Amniotic epithelial cell (primary cell): ENCODE measurements at places on chromosomes 13 and 19.
A peak's percentile ranks its signal among the peaks of the same experiment; 100 is the strongest.

GRCh38 chr13:102897371-102898138 lies 51.7 kb downstream of the ERCC5 start:
- DNase-seq = no peak

GRCh38 chr19:18669524-18669817 lies 14.0 kb upstream of the CRTC1 start:
- no peak for DNase-seq

DNA sequence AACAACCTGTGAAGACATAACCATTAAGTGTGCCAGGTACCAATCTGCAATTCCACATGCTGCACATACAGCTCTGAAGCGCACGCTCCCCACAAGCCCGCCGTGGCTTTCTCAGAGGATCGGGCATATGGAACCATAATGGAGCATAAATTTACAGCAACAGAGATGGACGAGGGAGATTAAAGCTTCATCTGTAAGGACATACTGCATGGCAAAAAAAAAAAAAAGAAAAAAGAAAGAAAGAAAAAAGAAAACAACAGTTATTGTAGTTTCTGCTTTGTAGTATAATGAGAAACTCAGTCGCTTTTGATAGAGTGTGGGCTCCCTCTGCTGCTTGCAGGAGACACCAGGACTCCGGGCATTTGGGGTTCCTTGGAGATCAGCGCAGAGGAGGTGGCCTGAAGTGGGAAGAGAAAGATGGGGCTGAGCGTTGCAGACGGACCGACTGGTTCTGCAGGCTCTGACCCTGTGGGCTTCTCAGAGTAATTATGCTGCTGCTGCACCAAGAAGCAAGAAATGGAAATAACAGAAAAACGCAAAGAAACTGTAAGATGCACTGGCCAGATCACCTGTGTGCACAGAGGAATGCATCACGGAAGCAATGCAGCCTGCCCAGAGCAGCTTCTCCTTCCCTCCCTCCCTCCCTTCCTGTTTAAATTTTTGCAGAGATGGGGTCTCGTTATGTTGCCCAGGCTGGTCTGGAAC lies 10.8 kb upstream of the PDCD5 start:
- DNase-seq = peak; percentile 55

DNA sequence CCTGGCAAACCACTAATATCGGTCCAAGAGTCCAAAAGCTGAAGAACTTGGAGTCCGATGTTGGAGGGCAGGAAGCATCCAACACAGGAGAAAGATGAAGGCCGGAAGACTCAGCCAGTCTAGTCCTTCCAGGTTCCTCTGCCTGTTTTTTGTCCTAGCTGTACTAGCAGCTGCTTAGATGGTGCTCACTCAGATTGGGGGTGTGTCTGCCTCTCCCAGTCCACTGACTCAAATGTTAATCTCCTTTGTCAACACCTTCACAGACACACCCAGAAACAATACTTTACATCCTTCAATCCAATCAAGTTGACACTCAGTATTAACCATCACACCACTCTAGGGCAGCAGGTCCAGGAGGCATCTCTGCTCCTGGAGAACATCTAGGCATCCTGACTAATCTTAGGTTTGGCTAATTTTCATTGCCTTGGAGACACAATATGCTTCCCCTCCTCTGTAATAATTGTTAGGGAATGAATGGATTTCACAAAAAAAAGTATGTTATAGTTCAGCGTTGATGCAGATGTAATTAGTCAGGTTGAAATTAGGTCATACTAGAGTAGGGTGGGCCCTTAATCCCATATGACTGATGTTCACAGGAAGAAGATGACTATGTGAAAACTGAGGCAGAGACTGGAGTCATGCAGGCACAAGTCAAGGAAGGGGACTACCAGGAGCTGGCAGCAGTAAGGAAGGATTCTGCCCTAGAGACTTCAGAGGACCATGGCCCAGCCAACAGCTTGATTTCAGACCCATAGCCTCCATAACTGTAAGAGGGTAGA lies 183.4 kb downstream of the RBM26 start:
- DNase-seq = no peak

GRCh38 chr13:97429681-97430081 lies 4.3 kb upstream of the RAP2A start:
- no peak for DNase-seq

- peak; percentile 43 for DNase-seq
Observed at GRCh38 chr13:81017513-81018152, 676.7 kb upstream of the SPRY2 start.

GRCh38 chr13:40233731-40234195 lies 432.7 kb downstream of the FOXO1 start:
- DNase-seq = no peak

DNA sequence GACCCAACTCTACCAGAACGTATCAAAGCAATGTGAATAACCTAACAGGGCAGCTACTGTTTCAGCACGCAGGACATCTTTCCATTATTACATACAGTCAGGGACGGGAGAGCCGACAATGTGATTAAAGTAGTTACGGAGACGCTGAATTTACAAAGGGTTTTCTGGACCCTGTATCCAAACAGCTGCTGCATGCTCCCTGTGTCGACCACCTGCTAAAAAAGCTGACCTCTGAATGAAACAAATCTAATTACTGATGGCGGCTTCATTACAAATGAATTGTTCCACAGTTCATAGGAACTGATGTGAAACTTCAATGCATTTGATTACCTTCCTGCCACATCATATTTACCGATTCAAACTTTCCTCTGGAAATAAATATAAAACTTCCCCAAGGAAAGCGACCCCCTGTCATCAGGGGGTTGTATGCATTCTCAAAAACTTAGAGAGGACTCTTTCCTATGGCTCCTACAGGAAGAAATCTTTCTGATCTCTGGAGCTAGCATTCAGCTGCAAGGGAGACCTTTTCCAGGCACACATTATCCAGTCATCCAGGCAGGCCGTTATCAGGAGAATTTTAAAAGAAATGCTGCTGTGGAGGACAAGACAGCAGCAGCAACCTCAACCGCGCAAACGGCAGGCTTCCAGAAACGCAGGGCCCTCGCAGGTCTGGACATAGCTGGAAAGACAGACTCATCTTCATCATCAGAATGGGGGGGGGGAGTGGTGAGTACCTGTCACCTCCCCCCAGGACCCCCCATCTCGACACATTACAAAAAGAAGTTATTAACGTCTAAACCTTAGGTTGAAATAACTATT lies 3.1 kb downstream of the EFNB2 start:
- peak; percentile 71 for DNase-seq

DNA sequence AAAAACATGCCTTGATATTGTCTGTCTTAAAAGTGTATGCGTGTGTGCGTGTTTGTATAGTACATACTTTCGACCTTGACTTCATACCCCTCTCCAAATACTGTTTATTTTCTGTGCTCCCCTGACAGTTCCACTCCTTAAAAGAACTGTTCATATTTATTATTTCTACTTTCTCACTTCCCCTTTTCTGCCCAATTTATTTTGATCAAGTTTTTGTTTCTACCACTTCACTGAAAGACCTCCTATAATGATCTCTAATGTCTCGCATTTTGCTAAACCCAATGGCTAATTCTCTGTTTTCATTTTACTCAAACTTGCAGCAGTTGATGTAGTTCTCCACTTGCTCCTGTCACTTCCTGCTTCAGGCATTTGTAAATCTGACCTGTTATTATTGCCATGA lies 426.1 kb upstream of the KLF12 start:
- no peak for DNase-seq

DNA sequence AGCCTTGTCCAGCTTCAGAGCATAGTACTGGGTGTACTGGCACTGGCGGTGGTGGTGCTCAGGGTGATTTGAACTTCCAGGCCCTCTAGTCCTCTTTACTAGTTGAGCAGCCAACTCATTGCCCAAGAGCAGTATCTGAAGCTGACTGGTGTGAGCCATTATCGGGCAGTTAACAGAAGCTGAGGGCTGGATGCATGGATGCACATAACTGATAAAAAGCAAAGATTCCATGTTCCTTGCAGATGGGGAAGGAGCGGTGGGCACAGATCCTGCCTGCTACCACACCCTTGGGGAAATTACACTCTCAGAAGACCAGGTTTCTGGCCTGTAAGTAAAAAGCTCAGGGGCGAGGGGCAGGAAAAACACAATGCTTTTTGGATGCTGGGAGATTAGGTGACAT lies 499.4 kb upstream of the ARGLU1 start:
- no peak for DNase-seq

DNA sequence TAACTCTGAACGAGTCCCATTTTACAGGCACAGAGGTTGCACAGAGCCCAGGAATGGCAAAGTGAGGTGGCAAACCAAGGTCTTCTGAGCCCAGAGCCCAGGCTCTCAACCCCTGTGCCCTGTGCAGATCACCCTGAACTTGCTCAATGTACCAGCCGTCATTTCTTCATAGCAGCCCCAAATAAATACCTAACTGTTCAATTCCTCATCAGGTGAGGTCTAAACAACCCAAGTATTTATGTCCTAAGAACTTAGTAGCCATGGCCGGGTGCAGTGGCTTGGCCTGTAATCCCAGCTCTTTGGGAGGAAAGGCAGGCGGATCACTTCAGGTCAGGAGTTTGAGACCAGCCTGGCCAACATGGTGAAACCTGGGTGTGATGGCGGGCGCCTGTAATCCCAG lies 21.8 kb upstream of the PNMA8B start:
- DNase-seq = no peak

- no peak for DNase-seq
Observed at GRCh38 chr19:41928221-41928683, at the start of gene ERFL. TSS of gene ERFL (minus strand) at chr19:41928449. CDS start at chr19:41912919, 15,530 bp downstream.

DNA sequence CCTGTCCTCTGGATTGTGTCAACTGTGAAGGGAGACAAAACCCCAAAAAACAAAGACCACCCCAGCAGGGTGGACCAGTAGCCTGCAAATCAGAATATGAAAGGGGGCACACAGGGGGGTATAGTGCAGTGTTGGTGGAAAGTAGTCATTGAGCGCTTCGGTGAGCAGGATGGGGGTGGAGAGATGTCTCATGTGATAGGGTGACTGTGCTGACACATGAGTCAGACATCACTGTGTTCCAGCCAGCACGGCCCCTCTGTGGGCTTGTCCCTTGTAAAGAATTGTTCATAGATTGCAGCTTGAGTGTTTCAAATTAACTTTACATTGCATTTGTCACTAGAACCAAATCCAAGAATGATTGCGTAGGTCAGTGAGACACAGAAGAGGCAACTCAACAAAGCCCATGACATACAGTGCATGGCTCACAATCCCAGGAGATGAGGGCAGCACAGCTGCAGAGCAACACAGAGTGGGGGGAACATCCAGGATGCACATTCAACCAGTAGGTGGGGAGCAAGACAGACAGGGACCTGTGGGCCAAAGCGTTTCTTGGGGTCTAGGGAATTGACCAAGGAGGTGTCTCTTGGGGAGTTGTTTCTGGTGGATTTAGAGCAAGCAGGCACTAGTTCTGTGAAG lies 7.5 kb downstream of the ZNF440 start:
- DNase-seq = peak; percentile 7

DNA sequence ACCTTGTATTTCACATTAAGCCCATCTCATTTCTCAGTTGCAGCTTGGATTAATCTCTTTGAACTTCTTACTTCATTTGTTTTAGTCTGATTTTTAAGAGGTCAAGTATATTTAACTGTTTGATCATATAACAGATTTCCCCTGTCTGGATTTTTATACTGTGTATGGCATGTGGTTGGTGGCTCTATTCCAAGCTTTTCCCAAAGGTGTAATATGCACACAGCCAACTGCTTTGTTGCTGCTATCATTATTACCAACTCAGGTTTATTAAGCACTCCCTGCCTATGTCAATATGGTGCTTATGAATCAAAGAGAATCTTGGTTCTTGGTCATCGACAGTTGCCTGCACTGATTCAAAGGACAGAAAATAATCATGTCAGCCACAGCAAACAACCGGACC lies 92.6 kb downstream of the RAP2A start:
- no peak for DNase-seq

DNA sequence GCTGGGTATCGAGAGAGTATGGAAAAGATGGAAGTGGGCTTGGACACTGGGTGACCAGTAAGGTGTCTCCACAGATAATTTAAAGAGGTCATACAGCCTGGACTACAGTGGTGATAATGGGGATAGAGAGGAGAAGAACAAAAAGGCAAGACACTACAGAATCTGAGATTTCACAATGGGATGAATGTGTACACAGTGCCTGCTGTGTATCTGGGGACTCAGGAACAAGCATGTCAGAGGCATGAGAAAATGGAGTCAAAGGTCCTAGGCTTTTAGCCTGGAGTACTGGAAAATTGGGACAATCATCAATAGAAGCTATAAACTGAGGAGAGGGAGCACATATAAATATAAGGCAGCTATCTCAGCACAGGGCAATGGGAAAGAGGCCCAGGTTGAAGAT lies 69.4 kb downstream of the TSC22D1 start:
- no peak for DNase-seq

DNA sequence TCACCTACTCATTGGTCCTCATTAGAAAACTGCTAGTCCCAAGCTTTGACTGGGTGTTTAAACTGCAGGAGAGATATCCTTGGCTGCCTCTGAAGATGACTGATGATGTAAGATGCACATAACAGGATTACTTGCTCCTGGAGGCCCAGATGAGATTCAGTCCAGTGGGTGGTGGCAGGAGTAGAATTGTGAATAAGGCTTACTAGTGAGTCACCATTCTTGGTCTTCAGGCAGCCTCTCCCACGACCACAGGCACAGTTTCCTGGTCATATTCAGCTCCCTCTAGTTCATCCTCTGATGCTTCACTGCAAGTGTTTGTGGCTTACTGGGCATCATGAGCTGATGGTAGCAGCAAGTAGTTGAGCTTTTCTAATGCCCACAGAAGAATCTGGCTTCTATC lies 12.1 kb downstream of the SERTM1 start:
- DNase-seq = peak; percentile 83

DNA sequence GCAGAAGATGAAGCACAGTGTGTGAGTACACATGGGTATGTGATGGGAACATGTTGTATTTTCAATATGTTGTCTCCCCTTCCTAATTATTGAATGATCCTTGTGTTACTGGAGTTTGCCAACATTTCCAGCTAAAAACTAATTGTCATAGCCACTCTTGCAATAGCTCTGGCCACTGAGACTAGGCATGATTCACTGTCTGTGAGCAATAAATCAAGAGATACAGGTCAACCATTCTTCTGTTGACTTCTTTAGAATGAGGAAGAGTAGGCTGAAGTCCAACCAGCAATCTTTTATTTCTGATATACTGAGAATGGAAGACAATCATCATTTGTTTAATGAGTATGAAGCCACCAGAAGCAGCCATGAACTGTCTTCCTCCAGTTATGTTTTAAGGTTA lies 413.9 kb downstream of the SLITRK5 start:
- DNase-seq = peak; percentile 13

GRCh38 chr13:23679220-23679619 lies 109.0 kb downstream of the TNFRSF19 start:
- DNase-seq = peak; percentile 92

DNA sequence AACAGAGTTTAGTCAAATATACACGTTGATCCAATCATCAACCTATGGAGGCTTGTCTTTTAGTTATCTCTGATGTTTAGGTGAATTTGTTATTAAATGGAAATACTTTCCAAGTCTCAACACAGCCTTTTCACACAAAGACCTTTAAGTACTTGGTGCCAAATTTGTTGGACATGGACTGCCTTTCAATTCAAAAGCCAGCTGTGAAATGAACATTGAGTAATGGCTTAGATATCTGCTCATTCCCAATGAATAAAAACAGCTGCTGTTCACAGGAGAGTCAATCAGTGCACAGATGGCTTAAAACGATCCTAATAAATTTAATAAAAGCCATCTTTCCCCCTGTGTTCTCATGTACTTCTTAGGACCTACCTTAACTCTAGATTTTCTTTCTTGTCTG lies 19.9 kb upstream of the DHRS12 start:
- DNase-seq = no peak

- no peak for DNase-seq
Observed at GRCh38 chr19:13022111-13022858, 27.0 kb downstream of the NFIX start.
